ENCODE measurements at places on chromosomes 7 and 10.

DNA sequence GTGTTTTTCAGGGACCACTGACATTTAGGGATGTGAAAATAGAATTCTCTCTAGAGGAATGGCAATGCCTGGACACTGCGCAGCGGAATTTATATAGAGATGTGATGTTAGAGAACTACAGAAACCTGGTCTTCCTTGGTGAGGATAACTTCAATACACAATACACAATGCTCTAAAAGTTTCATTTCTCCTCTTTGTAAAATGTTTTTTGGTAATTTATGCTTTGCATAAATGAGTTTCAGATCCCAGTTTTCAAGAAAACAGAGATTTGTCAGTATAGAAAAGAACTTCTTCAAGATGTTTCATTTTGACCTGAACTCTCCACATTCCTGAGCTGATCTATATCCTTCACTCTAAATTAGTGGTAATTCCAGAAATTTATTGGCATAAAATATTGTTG is 14.2 kb downstream of the ZNF92 start:
- no peak for DNase-seq

GRCh38 chr10:128061306-128062300 is 64.6 kb downstream of the MKI67 start:
- no peak for DNase-seq

DNA sequence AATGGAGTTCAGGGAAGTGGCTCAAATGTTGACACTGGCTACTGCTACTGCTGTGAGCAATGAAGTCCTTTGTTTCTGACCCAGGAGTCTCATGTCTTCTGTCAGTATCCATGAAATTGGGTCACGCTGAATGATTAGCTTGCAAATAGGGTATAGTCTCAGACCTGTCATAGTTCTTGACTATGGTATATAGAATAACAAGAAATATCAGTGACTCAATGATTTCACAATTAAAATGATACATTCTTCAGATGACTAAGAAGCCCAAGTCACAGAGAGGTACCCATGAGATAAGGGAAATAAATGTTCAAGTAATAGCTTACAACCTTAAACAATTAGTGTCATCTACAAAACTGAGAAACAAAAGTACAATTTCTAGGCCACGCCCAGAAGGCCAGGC is 89.3 kb downstream of the LYZL2 start:
- DNase-seq = no peak

DNA sequence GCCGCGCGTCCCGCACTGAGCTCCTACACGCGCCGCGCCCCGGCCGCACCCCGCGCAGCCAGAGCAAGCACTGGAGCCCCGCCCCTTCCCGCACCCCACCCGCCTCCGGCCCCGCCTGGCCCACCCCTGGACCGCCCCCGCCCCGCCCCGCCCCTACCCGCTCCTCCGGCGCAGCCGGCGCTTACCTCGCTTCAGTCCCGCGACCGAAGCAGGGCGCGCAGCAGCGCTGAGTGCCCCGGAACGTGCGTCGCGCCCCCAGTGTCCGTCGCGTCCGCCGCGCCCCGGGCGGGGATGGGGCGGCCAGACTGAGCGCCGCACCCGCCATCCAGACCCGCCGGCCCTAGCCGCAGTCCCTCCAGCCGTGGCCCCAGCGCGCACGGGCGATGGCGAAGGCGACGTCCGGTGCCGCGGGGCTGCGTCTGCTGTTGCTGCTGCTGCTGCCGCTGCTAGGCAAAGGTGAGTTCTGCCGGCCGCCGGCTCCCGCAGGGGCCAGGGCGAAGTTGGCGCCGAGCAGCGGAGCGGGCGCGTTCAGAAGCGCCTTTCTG is at the start of gene RET:
Gene RET (plus strand): TSS at position 194 of the 545 bp plus-strand sequence. CDS start 190 bp downstream, at position 384.
- no peak for DNase-seq

- DNase-seq = no peak
Observed at GRCh38 chr10:19592276-19592675, 224.0 kb upstream of the PLXDC2 start.

Data from NCI-H2107 (cell line).